ENCODE measurements at places on chromosomes 2 and 18.

DNA sequence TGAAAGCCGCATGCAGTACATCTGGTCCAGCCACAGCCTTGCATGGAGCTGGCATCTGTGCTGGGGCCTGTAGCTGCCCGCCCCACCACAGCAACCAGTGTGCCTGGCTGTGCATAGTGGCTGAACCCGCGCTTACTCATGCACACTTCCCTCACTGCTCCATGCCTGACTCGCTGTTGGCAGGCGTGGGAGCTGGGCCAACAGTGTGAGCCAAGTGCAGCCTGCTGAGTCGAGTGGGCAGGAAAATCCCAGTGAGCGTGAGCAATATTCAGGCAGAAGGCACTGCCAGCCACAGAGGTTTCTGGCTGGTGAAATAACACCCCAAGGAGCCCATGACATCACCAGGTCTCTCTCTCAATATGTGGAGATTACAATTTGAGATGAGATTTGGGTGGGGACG lies 1674.1 kb upstream of the TMEFF2 start:
- DNase-seq: no peak

- no peak for DNase-seq
These were observed 69.4 kb upstream of the ITPRID2 start for GRCh38 chr2:181822097-181822496.

GRCh38 chr18:3328532-3328931 lies 66.6 kb downstream of the MYL12B start:
- DNase-seq: no peak

DNA sequence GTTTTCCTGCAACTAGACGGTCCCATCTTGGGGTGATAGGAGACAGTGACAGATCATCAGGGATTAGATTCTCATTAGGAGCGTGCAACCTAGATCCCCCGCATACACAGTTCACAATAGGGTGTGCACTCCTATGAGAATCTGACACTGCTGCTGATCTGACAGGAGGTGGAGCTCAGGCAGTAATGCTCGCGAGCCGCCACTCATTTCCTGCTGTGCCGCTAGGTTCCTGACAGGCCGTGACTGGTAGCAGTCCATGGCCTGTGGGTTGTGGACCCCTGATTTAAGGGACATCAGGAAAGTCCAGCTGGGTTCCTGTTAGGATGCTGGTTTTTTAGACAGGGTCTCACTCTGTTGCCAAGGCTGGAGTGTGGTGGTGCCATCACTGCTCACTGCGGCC lies 48.7 kb downstream of the PTPRM start:
- no peak for DNase-seq

DNA sequence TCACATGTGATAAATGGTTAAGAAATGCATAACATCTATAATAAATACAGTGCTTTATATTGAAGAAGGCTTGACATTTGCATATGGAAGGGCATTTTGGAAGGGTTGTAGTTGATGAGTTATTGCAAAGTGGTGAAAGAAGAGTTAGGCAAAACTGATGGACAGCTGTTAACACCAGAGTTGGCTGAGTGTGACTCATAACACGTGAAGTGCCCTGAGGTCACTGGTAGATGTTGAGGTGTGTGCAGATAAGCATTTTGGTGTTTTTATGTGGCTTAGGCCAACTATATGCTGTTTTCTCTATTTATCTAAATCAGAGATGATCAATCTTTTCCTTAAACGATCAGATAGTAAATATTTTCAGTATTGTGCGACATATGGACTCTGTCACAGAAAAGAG lies 154.3 kb upstream of the KCNH7 start:
- DNase-seq: no peak

- no peak for DNase-seq
These were observed 2.3 kb upstream of the GCC2 start for GRCh38 chr2:108446703-108447102.

DNA sequence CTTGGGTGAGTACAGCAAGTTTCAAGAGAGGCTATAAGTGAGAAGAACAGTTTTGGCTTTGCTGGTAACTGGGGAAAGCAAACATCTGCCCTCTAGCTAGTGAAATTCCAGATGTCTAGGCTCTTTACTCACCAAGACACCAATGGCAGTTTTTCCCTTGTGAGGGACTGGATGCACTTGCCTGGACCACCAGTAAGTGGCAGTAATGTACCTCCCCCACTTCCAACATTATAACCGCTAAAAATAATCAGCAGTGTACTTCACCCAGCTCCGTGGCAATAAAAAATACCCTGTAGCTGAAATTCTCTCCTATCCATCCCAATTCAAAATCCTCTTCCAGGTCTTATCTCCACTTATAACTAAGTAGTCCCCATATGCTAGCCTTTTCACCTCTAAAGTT lies 383.9 kb downstream of the ARHGAP15 start:
- DNase-seq: no peak

- DNase-seq: no peak
These were observed 198.6 kb downstream of the HAUS1 start for GRCh38 chr18:46302528-46303485.

DNA sequence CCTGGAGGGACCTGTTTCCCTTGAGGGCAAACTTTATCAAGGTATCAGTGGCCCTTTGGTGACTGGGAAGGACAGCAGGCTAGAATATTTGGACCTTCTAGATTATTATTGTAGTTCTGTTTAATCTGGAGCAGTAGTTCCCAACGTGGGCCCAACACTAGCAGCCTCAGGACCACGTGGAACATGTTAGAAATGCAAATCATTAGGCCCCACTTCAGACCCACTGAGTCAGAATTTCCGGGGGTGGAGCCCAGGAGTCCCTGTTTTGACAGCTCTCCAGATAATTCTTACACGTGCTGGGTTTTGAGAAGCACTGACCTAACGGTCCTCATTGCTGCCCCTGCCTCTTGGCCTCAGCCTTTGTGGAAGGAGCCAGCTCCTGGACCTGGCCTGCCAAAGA lies 25.5 kb upstream of the DYNC2LI1 start:
- no peak for DNase-seq

DNA sequence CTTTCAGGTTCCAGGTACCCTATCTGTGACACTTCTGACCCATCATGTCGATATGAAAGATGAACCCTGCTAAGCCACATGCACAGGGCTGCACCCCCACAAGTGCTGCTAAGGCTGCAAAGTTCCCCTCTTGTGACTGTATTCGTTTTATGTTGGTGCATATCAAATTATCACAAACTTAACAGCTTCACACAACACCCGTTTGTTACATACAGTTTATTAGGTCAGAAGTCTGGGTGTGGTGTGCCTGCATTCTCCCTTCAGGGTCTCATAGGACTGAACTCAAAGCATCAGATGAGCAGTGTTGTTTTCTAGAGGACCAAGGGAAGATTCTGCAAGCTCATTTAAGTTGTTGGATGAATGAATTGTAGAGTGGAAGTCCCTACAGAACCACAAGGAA lies 199.4 kb downstream of the ANAPC1 start:
- no peak for DNase-seq

- DNase-seq: no peak
These were observed 14.4 kb upstream of the RPE start for GRCh38 chr2:209988010-209988409.

DNA sequence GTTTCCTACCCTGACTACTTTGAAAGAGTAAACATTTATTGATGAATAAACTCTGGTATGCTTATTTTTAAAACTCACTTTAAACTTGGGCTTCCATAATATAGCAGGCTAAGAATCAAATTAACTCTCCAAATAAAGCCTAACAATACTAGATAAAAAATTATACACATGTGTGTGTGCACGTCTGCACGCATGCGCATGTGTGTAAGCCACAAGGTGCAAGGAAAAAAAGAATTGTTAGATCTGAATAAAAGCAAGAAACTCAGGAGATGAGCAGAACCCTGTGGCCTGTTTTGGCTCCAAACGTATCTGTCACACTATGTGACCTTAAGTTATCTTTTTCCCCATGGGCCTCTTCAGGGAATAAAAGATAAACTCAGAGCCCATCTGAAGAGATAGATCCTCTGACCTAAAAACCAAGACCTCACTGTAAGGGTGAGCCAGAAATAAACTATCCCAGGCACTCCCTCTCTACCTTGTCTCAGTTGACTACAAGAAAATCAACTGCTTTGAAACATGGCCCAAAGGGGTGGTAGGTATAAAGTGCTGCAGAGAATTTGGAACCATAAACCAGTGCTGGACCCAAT lies 6.3 kb downstream of the HDHD2 start:
- no peak for DNase-seq

DNA sequence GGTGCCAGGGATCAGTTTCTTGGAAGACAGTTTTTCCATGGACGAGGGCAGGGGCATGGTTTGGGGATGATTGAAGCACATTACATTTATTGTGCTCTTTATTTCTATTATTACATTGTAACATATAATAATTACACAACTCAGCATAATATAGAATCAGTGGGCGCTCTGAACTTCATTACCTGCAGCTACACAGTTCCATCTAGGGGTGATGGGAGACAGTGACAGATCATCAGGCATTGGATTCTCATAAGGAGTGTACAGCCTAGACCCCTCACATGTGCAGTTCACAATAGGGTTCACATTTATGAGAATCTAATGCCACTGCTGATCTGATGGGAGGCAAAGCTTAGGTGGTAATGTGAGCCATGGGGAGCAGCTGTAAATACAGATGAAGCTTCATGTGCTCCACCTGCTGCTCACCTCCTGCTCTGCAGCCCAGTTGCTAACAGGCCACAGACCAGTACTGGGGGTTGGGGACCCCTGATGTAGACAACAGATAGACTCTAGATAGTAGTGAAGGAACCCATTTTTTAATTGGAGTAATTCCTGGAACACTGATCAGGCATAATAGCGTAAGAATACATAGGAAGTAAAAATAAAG lies 41.5 kb upstream of the MC4R start:
- no peak for DNase-seq

GRCh38 chr2:226086190-226086589 lies 686.7 kb downstream of the NYAP2 start:
- DNase-seq: no peak

DNA sequence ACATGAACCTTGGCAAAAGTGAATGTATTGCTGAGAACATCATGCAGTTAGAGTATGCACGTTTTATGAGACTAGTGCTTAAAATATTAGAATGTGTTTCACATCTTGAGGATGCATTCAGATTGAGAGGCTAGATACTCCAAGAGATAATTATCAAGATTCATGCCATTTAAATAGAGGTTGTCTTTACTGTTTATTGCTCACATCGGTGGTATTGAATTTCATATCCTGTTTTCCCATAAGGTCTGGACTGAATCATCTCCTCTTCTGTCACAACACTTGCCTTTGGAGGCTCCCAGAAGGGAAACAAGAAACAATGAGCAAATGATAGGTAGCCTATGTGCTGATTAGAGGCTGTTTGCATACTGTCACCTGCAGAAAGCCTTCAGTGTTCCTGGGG lies 83.8 kb downstream of the CLHC1 start:
- no peak for DNase-seq

- DNase-seq: no peak
These were observed 21.7 kb upstream of the LCLAT1 start for GRCh38 chr2:30425326-30425725.

DNA sequence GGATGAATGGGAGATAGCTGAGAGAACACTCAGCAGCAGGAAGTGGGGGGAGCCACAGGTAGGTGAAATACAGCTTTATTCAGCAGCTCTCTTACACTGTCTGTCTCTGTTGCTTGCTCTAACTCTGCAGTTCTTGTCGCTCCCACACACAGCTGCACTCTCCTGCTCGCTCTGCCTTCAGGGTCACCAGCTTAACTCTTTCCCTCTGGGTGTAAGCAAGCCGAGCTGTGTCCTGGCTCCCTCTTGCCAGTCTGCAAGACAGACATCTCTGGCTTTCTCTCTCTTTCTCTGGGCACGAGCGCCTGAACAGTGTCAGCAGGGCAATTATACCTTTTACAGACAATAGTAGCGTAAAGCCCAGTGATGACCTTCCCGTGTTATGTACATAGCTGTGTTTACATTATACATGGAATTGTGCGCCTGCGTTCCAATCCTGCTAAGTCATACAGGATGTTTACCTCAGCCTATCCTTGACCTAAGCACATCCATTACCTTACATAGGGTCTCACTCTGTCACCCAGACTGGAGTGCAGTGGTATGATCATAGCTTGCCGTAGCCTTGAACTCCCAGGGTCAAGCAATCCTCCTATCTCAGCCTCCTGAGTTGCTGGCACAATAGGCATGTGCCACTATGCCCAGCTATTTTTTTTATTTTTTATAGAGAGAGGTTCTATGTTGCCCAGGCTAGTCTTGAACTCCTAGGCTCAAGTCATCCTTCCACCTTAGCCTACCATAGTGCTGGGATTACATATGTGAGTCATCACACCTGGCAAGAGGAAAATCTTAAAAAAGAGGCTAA lies 57.8 kb upstream of the CHN1 start:
- DNase-seq: no peak

DNA sequence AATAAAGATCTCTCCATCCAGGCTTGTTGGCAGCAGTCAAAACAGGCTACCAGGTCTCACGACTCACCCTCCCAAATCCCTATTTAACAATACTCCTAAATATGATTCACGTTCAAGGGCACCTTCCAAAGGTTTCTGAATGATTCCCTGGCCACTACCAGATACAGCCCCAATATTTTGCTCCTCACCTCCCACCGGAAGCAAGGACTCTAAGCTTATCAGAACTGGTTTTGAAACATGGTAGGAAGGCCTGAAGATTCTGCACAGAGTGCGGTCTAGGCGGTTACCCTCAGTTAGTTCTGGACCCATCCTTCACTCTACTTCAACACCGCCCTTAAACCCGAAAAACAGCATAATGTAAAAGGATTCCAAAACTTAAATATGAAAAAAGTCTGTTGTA lies 5.2 kb downstream of the PPP4R1 start:
- DNase-seq: no peak

- DNase-seq: no peak
These were observed 876.5 kb downstream of the EPHA4 start for GRCh38 chr2:220695397-220696279.

DNA sequence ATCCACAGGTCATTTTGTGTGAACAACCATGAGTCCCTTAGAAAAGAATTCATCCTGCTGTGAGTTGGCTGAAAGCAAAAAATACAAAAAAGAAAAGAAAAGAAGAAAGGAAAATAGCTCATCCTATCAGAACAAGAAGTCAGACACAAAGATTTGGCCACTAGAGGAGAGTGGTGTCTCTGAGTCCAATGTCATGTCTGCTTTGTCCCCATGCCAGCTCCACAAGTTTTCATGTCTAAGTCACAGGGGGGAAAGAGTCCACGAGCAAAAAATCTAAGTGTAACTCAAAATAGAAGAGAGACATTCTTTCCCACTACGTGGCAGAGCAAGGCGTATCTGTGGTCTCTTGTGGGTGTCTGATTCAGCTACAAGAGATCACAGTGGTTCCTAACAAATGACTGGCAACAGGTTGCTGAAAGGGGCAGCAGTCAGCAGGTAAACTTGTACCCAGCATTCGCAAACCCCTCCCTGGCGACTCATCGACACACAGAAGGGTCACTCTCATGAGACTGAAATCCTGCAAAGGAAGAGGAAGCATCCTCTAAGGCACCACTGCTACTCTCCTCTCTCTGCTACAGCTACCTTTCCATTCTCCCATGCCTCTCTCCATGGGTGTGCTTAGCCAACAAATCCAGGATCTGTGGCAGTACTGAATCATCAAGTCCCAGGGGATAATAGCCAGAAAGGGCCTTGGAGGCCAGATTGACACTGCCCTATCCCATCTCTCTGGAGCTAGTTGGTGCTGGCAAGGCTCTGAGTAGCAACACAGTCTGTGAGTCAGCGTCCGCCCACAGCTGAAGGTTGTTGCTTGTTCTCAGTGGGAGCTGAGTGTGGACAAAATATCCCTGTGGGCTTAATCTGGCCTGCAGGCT lies 123.0 kb upstream of the SLC39A10 start:
- DNase-seq: peak; percentile 66
